Stimulated activated CD4-positive, alpha-beta T cell treated with anti-CD3 and anti-CD28 coated beads, Interleukin-15, amount 100 ng/mL, for 1 hour (primary cell): ENCODE measurements at places on chromosomes 12 and 14.

DNA sequence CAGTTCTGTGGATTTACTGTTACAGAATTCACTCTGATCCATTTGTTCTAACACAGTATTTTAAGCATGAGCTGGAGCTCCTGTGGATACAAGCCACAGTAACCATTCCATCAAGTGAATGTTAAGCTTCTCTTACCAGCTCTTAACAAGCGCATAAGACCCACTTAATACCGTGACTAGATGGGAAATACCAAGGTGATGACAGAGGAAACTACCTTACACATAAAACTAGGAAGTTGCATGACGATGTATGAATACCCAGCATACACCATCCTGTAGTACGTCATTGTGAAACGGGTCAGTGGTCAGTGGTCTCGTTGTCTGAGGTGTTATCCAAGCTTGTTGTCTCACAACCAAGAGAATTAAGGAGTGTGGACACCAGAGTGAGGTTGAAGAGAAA lies 2.0 kb upstream of the GALC start:
- DNase-seq = no peak

DNA sequence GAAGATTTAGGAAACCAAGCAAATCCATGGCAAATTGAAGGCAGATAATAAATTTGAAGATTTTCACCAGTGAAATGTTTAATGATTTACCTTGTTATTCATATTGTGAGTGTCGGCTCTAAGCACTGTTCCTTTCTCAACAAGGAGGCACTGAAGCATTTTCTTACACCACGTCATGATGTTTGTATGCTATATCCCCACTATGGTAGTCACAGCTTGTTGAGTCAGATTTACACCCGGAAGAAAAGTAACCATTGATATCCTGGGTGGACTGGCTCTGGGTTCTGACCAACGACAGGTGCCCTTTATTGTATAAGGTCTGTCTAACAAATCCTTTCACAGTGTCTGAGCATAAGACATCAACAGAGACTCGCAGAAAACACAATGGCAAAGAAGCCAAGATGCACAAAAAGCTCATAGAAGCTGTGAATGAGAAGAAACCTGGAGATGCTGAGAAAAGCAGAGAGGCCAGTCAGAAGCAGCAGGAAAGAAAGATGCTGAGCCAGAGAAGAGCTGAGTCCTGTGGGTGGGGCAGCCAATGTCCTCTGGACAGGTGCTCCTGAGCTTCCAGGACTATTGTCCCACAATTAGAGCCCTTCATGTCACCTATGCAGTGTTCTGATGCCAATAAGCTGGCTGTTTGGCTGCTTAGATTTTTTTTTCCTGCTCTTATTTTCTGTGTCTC lies 49.7 kb upstream of the ARHGAP5 start:
- DNase-seq = no peak

DNA sequence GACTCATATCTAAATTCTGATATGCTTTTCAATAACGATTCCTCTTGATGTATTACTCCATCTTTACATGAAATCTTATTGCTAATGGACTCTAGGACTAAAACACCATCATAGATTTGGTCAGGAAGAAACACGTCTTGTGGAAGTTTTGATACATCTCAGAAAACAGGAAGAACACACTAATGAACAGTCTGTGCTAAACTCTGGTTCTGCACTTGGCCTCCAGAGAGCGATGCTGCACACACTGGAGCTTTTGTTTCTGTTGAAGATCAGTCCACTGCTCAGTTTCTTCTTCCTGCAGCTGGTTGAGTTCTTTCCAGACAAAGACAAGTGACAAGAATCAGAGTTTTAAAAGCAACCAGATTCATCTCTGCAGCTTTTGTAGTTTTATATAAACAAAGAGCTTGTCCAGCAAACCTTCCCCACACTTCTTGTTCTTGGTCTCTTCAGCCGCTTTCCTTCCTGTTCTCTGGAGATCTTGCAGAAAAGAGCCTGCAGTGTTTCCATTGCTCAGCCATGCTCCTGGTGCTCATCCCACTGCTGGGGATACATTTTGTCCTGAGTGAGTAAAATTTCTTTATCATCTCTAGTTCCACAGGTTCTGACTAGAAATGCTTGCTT lies 229.1 kb upstream of the OR4E1 start:
- no peak for DNase-seq

DNA sequence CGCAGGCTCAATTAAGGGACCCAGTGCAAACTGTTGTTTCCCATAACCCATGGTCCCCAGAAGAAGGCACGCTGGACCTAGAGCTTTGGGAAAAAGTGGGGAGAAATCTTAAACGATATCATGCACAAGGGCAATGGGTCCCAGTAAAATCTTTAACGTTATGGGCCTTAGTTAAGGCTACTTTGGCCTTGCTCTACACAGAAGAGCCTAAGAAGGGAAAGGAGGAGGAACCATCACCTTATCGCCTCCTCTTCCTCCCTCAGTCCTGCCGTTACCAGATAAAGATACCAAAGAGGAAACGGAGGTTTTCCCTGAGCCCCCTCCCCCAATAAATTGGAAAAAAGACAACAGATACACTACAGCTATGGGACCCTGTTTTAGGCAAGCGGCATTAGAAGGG lies 116.9 kb downstream of the PPHLN1 start:
- DNase-seq = no peak

DNA sequence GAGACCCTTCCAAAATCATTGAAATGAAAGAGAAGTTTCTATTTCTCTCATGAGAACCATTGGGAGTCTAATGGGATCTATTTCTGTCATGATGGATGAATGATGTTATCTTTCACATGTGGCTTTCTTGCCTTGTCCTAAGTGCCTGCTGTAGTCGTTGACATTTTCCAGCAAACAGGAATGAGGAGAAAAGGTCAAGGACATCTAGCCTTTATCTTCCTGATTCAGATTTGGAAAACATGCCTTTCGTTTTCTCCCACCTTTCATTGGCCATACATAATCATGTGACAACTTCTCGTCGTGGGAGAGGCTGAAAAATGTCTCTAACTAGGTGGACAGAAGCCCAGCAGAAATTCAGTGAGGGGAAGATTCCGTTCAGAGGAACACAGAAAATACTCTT lies 94.5 kb downstream of the PCNX1 start:
- DNase-seq = no peak

DNA sequence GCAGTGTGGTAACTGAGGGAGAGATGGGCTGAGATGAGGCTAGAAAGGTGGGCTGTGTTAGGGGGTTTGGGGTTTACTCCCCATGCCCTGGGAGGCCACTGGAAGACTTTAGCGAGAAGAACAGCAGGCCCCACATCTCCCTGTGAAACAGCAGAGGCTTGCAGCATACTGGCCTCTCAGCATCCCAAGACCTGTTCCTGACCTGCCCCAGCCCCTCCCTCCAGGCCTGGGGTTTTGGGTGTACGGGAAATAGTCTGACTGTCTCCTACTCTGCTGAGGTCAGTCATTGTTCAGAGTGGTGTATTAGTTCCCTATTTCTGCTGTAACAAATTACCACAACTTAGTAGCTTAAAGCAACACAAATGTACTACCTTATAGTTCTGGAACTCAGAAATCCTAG lies 103.5 kb upstream of the HIF1A start:
- no peak for DNase-seq

- DNase-seq = no peak
Measured at GRCh38 chr12:30106204-30106965, 322.6 kb upstream of the TMTC1 start.

DNA sequence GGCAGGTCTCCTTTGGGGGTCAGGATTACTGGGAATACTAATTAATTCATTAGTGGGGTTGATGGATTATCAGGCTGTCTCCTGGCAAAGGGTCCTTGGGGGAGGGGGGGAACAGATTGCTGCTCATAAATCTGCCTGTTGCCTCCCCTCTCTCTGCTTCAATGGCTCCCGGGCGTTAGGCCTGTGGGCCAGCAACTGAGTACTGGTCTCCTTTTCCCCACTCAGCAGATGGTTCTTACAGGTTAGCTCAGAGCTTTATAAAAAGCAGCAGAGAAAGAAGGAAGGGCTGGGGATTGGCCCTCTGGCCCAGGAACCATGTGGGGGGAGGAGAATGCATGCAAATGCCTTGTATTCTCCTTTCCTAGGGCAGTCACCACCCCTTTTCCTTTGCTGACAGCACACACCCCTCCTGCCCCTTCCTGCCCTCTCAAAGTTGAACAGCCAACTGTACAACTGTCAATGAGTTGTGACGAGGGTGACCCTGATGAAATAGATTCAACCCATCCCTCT lies 2.3 kb upstream of the NEUROD4 start:
- DNase-seq = no peak

DNA sequence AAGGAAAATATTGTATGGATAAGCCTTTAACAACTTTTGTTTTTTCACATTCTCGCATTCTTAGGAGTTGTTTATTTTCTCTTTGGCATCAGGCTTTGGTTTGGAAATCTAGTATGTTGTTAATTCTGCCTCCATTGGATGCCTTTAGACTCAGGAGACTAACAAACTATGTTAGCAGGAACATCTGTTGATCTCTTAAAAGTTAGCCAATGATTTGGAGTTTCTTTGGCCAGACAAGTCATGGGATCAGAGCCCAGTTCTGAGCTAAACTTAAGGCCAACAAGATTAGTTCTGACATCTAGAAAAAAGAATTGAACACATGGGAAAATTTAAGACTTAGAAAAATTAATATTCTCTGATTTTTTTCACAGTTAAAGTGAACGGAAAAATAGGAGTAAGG lies 35.3 kb upstream of the STRAP start:
- DNase-seq = no peak

GRCh38 chr14:23058654-23059504 lies 1.6 kb upstream of the CDH24 start:
- DNase-seq = no peak

- no peak for DNase-seq
Measured at GRCh38 chr14:71497645-71498086, 434.6 kb upstream of the RGS6 start.

GRCh38 chr12:79424109-79424721 lies 266.5 kb downstream of the PAWR start:
- no peak for DNase-seq

DNA sequence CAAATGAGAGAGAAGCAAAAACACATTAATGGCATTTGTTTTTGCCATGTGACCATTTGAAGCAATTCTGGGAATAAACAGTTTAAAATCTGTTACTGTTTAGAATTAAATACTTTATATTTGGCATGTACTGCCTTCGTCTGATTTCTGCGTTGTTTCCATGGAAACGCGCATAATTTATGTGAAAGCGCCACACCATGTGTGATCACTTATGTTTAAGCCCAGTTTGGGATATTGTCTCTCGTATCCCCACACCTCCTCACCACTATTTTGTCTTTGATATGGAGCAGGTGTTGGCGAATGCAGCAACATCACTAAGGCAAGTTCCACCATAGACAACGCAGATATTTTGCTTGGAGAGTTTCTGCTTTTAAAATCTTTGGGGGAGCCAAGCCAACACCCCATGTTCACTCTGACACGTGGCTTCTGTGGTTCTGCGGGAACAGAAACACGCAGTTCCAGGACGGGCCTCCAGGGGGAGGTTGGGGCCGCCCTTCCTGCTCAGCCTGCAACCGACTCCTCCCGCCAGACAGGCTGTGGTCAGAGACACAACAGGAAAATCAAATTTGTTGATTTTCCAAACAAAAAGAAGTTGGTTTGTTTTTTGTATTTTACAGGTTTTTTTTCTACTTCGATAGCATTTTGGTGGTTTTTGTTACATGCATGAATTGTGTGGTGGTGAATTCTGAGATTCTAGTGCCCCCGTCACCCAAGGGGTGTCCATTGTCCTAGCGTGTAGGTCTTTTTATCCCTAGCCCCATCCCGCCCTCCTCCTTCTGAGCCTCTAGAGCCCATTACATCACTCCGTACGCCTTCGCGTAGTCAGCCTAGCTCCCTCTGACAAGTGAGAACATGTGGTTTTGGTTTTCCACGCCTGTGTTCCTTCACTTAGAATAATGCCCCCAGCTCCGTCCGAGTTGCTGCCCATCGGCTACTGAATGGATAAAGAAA lies 101.9 kb upstream of the SFSWAP start:
- DNase-seq = peak; percentile 28

- no peak for DNase-seq
Measured at GRCh38 chr14:55025948-55026347, 951 bp downstream of the WDHD1 start.

DNA sequence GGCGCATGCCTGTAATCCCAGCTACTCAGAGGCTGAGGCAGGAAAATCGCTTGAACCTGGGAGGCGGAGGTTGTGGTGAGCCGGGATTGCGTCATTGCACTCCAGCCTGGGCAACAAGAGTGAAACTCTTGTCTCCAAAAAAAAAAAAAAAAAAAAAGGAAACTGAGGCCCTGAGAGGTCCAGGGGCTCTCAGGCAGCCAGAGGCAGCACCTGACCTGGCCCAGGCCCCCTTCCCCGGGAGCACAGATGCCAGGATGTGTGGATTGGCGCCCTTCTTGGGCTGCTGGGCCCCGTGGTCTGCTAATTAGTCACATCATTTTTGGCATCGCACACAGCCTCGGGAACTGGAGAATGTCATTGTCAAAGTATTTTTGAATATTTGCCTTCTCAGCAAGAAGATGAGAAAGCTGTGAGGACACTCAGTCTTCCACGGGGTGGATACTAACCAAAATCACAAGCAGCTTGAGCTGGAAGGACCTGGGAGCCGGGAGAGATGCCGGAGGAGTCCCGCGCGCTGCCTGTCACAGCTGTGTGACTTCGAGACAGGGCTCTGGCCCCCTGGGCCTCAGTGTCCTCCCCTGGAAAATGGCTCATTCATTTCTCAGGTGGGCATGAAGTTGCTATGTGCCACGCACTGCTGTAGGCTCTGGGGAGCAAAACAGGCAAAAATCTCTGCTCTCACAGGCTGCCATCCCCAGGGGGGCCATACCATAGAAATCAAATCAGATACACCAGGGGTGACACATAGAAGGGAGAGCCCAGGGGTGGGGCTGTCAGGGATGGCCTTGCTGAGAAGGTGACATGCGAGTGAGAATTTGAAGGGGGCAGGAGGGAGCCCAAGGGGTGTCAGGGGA lies 12.5 kb upstream of the RCOR1 start:
- no peak for DNase-seq

GRCh38 chr14:78432046-78432445 lies 261.9 kb downstream of the NRXN3 start:
- DNase-seq = no peak

GRCh38 chr14:68623826-68624225 lies 169.0 kb downstream of the ZFP36L1 start:
- no peak for DNase-seq

DNA sequence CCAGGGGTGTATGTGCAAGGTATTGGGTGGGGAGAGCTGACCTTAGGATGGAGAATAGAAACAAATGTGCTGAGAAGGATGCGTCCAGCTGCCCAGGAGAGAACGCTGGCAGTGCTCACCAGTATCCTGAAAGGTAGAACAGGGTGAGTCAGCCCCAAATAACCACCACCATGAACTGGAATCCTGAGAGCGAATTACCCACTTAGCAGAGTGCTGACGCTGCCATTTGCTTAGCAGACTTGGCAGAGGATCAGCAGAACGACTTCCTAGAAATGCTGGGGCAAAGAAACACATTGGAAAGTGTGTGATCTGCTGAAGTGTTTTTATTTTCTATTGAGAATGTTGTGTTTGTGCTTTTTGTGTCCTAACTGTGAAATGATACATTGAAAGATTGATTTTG lies 213.6 kb downstream of the ADGRD1 start:
- no peak for DNase-seq

- DNase-seq = no peak
Measured at GRCh38 chr12:128055567-128055966, 211.4 kb upstream of the TMEM132C start.
